CD4-positive, alpha-beta memory T cell (primary cell): ENCODE measurements at places on chromosomes 11 and 22. TPM values are rescaled to one million over a fixed set of nuclear protein-coding genes. Genes with fewer than 3 reads are reported as not detected.

Gene ME3
- total RNA-seq = 1.3 TPM

DNA sequence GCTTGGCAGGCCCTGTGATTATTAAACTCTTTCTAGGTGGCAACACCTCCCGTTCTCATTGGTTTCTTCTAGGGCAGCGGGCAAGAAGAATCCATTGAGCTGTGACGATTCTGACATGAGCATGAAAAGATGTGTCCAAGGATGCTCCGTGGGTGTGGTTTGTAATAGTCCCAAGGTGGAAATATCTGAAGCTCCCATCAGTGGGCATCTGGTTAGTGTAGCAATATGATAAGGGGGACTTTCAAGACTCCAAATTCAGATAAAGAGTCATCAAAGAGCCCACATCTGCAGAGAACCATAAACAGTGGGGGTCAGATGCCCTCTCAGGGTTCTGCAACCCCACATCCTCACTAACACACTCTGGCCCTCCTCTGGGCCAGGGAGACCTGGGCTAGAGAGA is 42.6 kb downstream of the TST start:
- H3K36me3 ChIP-seq = no peaks in the 10 kb centered on the region
- no peaks in the 10 kb centered on the region for H3K27me3 ChIP-seq
- no peak overlapping the region for H3K27ac ChIP-seq
- peaks cover 4% of the 10 kb centered on the region for H3K4me1 ChIP-seq
- DNase-seq = no peak
- H3K4me3 ChIP-seq = no peak overlapping the region

DNA sequence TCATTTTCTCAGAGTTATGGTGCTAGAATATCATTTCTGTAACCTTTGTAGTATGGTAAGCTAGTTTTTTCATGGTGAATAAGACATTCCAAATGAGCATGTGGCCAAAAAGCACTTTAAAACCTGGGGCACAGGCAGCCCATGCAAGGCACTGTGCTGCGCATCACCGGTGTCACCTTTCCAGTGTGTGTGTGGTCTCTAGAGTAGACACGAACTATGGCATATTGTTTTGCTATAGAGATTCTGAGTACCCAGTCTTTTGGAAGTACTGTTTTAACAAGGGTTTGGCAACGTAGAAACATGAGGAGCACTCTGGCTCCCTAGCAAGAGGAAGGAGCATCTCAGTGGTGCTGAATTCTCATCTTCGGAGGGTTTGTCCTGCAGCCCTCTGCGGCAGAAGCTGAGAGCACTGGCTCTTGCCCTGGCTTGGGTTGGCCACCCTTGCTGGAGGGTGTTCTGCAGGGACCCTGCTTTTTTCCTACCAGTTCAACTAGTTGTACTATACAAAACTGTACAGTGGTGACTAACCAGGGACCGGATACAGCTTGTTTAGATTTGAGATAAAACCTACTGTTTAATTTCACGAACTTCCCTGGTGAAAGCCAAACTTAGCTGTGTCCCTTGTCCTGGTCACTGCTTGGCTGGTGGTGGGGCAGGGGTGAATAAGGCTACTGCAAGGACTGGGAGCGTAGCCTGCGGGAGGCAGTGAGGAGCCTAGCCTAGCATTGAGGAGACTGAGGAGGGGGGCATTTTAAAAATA is 135.7 kb downstream of the ATXN10 start:
- no peaks in the 10 kb centered on the region for H3K36me3 ChIP-seq
- DNase-seq = no peak
- no peaks in the 10 kb centered on the region for H3K4me1 ChIP-seq
- H3K27me3 ChIP-seq = no peaks in the 10 kb centered on the region

- no peak for DNase-seq
- H3K4me1 ChIP-seq = no peaks in the 10 kb centered on the region
- no peak overlapping the region for H3K4me3 ChIP-seq
- H3K27ac ChIP-seq = no peak overlapping the region
Observed at GRCh38 chr22:49005557-49005956, 822.1 kb downstream of the BRD1 start.

Gene LARGE1
- total RNA-seq = 1.1 TPM

- H3K4me3 ChIP-seq = no peak overlapping the region
- no peaks in the 10 kb centered on the region for H3K36me3 ChIP-seq
- no peak for DNase-seq
- no peaks in the 10 kb centered on the region for H3K4me1 ChIP-seq
- no peaks in the 10 kb centered on the region for H3K27me3 ChIP-seq
- H3K27ac ChIP-seq = no peak overlapping the region
Observed at GRCh38 chr11:72451831-72452376, 17.6 kb upstream of the CLPB start.

- H3K27ac ChIP-seq = no peak overlapping the region
- no peak for DNase-seq
- no peaks in the 10 kb centered on the region for H3K36me3 ChIP-seq
- no peaks in the 10 kb centered on the region for H3K4me1 ChIP-seq
Observed at GRCh38 chr11:2542406-2542805, 97.6 kb downstream of the KCNQ1 start.

DNA sequence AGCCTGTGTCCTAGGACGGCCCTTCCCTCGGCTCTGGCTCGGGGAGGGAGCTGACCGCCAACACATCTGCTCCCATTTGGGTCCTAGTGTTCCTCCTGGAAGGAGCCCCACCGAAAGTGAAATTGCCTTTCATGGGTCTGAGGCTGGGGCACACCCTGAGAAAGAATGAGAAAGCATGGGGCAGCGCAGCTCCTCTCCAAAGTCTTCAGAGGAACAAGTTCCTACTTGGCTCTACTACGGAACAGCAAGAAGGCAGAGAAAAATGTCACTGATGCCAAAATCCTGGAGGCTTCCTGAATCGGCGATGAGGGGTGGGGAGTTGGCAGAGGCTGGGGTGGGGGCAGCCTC is 41.5 kb upstream of the MYEOV start:
- no peak overlapping the region for H3K27ac ChIP-seq
- DNase-seq = no peak
- H3K4me1 ChIP-seq = no peaks in the 10 kb centered on the region
- H3K36me3 ChIP-seq = no peaks in the 10 kb centered on the region
- H3K4me3 ChIP-seq = no peak overlapping the region
- H3K27me3 ChIP-seq = no peaks in the 10 kb centered on the region

- no peaks in the 10 kb centered on the region for H3K27me3 ChIP-seq
- no peak overlapping the region for H3K27ac ChIP-seq
- no peak for DNase-seq
- no peaks in the 10 kb centered on the region for H3K4me1 ChIP-seq
Observed at GRCh38 chr22:25484521-25485315, 79.8 kb upstream of the GRK3 start.

DNA sequence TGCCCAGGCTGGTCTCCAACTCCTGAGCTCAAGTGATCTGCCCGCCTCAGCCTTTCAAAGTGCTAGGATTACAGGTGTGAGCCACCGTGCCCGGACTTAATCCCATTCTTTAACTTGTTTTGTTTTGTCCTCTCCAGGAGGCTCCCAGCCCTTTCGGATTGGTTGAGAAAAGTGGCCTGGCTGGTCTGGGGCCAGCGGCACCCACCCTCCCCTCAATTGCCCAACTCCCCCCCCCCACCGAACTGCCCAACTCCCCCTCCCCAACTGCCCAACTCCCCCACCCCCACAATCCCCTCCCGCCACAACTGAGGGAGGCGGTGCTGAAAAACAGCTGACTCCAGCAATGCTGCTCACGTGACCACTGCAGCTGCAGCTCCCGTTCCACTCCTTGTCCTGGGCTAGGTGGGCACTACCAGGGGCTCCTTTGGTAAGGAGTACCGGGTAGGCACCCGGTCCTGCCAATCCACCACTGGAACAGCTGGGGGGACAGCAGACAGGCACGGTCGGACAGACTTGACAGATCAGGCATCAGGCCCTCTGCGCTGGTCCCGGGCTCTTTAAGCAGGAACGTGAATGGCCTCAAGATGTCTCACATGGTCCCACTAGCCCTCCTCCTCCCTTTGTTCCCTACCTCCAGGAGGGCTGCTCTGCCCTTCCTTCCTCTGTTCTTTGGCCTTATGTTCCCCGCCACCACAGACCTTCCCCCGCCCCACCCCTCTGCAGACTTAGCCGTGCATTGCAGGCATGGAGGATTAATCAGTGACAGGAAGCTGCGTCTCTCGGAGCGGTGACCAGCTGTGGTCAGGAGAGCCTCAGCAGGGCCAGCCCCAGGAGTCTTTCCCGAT is at the start of gene TCN2:
TCN2 (plus strand) TSS at position 720 of the 845 bp plus-strand sequence. CDS start 158 bp downstream, outside the sequence.
- peaks cover 16% of the 10 kb centered on the region for H3K4me1 ChIP-seq
- no peaks in the 10 kb centered on the region for H3K36me3 ChIP-seq
- no peak within 1 kb of the TSS for H3K27ac ChIP-seq
- H3K4me3 ChIP-seq = peak within 1 kb of the TSS; percentile 81
- H3K27me3 ChIP-seq = no peaks in the 10 kb centered on the region

DNA sequence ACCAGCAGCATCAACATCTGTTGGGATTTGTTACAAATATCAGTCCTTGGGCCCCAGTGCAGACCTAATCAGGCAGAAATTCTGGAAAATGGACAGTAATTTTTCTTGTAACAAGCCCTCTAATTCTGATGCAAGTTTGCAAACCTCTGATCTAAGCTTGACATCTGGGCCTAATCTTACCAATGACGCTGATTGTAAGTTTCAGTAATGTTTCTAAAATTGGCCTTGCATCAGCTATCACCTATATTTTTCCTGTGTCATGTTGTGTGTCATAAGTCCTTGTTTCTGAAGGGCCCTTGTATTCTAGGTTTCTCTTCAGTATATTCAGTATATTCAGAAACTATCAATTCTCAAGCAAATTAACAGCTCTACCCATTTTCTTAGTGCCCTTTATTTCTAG is 36.4 kb downstream of the ZNF215 start:
- no peak for DNase-seq
- no peak overlapping the region for H3K4me3 ChIP-seq
- H3K27ac ChIP-seq = no peak overlapping the region
- H3K36me3 ChIP-seq = no peaks in the 10 kb centered on the region

Gene DCHS1
- 6.4 TPM for total RNA-seq

Gene TRIM6
- not detected for total RNA-seq

Gene NCF4
- 16.6 TPM for total RNA-seq

Gene ANO5
- 0.09 TPM for total RNA-seq

Gene LRRC32
- 0.53 TPM for total RNA-seq

DNA sequence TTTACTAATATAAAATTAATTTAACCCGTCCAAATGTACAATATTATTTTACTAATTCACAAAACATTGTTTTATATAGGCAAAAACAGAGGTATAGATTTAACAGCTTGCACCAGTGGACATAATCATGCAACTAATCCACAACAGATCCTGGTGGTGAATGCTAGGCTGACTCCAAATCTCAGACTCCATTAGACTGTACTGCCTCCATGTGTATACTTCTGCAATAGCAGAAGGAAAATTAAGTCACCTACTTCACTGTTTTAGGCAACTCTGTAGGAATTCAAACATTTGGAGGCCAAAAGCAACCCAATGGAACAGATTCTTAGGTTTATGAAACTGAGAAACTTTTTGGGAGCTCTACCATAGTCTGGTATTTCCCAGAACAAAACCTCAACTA is 30.0 kb upstream of the RAB39A start:
- H3K27ac ChIP-seq = no peak overlapping the region
- DNase-seq = peak; percentile 31
- H3K36me3 ChIP-seq = no peaks in the 10 kb centered on the region
- H3K27me3 ChIP-seq = no peaks in the 10 kb centered on the region
- H3K4me3 ChIP-seq = no peak overlapping the region

DNA sequence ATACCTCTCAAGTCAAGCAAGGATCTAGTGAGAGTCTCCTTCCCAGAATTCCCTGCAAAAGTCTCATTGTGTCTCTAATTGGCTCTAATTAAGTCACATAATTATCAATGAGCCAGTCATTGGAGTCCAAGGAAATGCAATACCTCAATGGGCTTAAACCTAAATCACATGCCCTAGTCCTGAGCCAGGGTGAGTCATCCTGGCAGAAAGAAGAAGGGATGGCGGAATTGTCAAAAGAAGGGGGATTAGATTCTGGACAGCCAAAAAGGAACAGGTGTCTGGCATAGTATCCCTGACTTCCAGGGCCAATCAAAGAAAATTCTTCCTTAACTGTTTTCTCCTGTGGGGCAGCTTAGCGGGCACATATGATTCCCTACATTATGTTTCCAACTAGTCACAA is 25.1 kb upstream of the LDLRAD3 start:
- H3K27me3 ChIP-seq = no peaks in the 10 kb centered on the region
- H3K36me3 ChIP-seq = no peaks in the 10 kb centered on the region
- no peak overlapping the region for H3K27ac ChIP-seq
- no peak overlapping the region for H3K4me3 ChIP-seq
- DNase-seq = no peak

Gene SLC5A12
- total RNA-seq = not detected

Gene CASTOR1
- 14.9 TPM for total RNA-seq

DNA sequence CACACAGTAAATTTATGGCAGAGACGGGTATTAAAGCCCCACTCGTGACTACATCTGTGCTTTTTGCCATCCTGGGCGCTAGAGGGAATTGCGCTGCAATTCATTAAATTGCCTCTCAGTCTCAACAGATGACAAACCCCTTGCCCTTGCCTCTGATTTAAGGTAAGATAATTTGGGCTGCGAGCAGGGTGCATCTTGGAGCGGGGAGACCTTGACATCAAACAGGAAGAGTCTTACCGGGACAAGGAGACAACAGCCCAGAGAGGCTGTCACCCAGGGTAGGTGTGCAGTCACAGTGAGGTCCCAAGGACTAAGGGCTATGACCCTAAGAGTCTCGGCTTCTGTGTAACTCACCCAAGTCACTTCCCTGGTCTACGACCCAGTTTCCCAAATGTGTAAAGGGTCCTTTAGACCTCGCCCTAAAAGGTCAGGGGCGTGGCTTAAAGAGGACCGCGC is 449 bp upstream of the TOM1 start:
- H3K4me3 ChIP-seq = peak overlapping the region; percentile 34
- DNase-seq = no peak
- peaks cover 26% of the 10 kb centered on the region for H3K4me1 ChIP-seq
